ENCODE measurements at places on chromosomes 1 and 21.

DNA sequence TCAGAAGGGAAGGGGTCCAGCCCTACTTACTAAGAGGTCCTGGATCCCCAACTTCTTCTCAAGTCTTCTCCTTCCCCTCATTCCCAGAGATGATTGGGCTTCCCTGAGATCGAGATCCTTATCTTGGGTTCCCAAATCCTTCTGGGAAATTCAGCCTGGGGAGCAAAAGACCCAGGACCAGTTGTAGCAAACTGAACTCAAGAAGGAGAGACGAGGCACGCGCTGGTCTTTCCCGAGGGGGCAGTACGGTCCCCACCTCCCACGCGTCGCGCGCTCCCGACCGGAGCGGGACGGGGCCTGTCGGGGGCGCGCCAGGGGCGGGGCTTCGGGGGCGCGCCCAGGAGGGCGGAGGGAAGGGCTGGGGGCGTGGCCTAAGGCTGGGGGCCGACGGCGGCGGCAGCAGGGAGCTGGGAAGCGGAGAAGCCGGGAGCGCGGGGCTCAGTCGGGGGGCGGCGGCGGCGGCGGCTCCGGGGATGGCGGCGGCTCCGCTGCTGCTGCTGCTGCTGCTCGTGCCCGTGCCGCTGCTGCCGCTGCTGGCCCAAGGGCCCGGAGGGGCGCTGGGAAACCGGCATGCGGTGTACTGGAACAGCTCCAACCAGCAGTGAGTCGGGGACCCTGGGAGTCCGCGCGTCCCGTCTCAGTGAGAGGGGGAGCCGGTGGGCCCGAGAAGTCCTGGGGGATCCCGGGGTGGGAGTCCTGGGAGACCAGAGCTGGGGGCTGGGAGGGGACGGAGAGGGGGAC is at the start of gene EFNA3:
EFNA3 (plus strand) TSS at position 369 of the 741 bp plus-strand sequence; CDS start at position 474, 105 bp downstream.
- DNase-seq, result peak; percentile 86

DNA sequence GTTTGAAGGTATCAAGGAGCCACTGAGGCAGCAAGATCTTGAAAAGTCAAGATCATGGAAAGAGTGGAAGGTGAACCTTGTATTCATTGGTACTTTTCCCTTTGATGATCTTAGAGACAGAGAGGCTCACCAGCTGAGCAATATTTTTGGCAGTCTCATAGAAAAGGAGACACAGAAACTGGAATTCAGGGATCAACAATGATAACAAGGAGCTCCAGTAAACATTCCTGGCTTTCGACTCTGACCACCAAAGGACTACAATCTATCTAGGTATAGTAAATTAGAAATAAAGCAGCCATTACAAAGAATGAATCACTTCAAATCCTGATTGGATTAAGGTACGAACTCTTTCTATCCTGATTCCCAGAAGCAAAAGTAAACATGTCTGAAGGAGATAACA is 615.4 kb downstream of the KIF26B start:
- DNase-seq, result no peak

DNA sequence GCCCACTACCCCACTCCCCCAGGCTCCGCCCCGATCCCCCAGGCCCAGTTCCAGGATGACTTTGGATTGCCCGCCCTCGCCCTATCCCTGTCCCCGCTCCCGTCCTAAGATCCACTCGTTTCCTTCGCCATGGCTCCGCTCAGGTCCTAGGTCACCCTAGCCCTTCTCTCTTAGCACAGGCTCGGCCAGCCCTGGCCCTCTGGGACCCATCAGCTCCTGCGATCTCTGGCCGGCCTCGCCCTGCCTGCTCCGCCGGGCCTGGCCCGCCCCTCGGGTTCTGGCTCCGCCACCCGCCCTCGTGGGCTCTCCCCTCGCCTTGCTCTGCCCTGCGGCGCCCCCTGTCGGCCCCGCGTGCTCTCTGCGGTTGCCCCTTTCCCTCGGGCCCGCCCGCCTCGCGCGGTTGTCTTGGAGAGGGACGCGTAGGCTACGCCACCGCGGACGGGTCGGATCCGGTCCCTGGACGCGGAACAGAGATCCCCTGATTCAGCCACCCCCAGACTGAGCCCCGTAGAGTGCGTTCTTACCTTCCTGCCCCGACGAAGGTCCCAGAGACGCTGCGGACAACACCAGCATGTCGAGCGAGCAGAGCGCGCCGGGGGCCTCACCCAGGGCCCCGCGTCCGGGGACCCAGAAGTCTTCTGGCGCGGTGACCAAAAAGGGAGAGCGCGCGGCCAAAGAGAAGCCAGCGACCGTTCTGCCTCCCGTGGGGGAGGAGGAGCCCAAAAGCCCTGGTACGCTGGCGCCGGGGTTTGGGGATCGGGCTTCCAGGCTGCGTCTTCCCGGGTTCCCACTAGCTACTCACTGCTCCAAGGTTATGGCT is at the start of gene LRRC71:
LRRC71 (plus strand) TSS at position 400 of the 820 bp plus-strand sequence; CDS start at position 572, 172 bp downstream.
- DNase-seq, result peak; percentile 97

DNA sequence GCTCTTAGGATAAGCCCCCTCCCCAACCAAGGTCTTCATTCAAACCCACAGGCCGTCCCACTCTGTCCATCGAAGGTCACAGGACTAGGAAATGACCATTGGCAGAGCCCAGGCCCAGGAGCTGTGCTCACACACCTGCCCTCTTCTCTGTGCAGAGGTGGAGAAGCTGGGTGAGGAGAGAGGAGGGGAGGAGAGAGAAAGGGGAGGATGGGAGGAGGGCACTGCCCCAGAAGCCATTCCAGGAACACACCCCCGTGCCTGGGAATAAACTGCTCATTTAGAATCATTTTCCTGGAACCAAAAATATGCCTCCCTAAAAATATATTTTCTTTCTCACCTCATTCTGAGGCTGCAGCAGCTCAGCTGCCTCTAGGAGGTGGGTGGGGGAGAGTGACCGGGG is 6.4 kb upstream of the SDC3 start:
- DNase-seq, result peak; percentile 37

DNA sequence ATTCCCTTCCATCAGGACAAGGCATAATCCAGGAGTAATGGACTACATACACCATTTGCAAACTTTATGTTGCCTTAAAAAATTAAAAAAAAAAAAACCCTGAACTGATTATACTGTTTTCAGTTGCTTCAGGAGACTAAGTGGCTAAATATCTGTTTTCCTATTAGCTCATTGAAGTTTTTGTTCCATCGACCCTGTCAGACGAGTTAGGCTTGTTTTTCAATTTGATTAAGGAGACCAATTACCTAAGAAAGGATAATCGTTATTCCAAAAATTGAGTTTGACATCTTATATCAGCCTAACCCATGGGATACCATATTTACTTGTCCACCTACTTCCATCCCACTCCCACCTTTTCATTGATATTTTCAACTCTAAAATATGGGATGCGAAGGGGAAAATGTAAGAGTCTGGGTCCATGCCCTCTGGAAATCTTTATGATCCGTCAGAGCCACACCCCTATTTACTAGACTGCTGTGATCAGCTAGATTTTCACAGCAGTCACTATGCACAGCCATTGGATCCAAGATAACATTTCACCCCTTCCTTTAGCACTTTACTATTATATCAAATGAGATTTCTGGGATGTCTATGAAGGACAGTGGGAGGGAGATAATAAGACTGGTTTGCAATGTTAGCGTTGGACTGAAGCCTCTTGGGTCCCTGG is 41.0 kb downstream of the IL12RB2 start:
- DNase-seq, result no peak

GRCh38 chr1:48082271-48082962 is 85.2 kb upstream of the TRABD2B start:
- DNase-seq, result peak; percentile 10

DNA sequence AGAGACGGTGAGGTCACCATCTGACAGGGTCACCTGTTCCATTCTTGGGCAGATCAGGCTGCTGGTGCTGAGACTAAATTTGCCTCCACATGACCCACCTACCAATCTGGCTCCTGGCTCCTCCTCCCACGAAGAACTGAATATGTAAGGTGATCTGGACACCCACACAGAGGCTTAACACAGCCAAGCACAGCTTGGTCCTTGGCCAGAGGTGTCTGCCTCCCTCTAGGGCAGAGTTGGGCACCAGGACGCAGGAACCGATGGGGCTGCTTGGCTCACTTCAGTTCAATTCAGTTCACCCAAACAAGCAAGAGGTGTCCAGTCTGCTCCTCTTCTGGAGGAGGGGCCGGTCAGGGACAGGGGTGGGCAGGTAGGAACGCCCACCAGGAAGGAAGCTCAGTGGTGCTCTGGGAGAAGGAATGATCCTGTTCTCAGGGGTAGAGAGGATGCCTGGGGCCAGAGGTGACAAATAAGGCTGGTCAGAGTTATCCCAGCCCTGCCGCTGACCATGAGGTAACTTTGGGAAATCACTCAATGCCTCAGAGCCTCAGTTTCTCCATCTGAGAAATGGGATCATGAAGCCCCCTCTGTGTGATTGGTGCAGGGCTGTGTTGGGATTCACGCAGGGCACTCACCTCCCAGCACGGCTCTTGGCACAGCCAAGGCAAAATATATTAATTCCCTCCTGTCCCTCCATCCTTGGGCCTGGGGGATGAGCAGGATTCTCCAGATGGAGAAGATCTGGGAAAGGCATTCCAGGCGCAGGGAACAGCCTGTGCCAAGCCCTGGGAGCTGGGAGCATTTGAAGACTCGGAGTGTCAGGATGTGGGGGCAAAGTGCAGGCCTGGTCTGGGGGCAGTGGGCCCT is 284.5 kb downstream of the PTPRU start:
- DNase-seq, result peak; percentile 38

GRCh38 chr1:203121186-203122015 is 6.1 kb upstream of the ADORA1 start:
- DNase-seq, result peak; percentile 31

DNA sequence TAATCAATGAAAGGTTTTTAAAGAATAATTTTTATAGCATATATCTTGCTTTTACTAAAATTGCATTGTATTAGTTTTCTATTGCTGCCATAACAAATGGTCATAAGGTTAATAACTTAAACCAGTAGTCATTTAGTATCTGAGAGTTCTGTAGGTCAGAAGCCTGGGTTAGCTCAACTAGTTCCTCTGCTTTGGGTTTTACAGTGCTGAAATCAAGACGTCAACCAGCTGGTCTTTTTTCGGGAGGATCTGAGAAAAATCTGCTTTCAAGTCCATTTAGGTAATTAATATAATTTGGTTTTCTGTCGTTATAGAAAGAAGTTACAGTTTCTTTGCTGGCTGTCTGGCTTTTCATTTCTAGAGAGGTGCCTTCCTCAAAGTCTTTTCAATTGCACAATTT is 577.7 kb downstream of the MRPL39 start:
- DNase-seq, result no peak

DNA sequence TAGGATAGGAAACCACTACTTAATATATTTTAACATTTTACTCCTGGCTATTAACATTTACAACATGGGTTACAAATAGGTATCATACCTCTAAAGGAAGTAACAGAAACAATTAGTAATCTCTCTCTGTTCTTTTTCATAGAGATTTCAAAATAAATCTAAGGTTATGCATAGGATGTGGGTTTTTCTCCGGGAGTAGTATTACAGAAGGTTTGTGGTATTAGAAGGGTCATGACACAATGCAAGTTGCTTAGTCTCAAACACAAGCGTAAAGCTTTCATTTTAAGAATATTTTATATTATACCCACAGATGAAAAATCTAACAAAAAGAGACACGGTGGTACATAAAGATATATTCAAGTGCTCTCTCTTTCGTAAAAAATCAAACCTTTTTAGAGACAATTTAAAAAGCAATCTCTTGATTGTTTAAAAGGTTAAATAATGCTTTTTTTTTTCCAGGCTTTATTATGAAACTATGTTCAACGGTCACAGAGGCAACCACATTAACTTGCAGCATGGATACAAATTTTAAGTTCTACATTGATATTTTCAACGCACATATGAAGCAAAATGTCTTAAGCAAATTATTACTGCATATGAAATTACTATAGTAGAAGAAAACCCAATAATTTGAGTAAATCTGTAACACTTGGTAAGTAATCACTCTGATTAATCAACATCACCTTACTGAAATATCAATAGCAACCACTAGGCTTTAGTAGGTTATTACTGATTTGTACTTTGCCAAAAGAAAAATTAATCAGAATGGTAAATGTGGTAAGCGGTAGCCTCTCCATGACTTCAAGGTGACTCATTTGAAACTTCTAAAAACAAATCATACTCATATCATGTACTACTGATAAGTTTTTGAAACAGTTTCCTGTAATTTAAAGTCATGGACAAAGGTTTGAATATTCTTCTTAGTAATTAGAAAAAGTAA is 97.4 kb upstream of the GFI1 start:
- no peak for DNase-seq

DNA sequence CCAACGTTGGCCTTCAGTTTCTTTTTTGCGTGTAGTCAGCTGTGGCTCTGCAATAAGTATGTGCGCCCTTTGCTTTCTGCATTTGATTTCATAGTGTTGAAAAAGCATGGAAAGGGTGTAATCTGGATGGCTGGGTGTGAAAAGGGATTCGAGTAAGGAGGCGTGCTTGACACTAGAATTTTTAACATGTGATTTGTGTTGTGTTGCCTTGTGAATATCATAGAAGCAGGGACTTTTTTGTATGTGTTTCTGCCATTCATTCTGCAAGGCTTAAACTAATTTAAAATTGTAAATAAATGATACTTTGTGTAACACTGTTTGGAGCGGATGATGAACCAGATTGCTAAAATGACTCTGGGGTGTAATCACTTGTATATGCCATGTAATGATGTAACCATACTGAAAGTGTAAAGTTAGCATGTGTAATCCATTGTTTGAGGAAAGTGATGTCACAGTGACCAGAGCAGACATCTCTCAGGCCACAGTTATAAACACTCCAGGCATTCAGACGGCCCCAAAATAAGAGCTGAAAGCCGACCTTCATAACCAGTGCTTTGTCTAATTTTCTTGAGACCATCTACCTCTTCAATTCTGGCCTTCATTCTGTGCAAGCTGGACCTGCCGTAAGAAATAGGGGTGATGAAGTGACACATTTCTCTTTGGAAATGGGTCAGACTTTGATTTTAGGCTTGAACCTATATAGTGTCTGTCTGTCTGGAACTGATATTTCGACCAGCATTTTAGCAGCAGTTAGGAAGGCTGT is 618 bp downstream of the SH3BGR start:
- DNase-seq, result no peak

- no peak for DNase-seq
Measured at GRCh38 chr1:33307494-33307864, 13.4 kb downstream of the A3GALT2 start.

DNA sequence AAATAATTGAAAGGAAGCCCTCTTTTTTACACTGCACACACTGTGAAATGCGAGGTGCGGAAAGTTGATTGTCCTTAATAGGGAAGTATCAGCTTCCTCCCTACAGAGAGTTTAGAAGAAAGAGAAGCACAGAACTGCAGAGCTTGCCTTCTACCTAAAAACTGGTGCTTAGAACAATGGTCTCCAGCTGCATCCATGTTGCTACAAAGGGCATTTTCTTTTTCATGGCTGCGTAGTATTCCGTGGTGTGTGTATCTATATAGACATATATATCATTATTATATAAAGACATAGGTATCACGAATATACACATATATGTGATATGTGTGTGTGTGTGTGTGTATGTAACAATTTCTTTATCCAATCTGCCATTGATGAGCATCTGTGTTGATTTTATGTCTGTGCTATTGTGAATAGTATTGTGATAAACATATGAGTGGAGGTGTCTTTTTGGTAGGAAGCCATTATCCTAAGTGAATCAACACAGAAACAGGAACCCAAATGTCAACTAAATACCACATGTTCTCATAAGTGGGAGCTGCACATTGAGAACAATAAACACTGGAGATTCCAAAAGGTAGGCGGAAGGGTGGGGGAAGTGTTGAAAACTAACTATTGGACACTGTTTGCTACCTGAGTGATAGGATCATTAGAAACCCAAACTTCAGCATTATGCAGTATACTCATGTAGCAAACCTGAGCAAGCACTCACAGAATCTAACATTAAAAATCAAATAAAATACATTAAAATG is 290.0 kb upstream of the RUNX1 start:
- no peak for DNase-seq

Measured in endodermal cell (in vitro differentiated cells).